Activated T-helper 2 cell treated with anti-CD3 and anti-CD28 coated beads, Interferon-gamma antibody, Interleukin-2, Interleukin-4, amounts not matched to agents 10 μg/mL and 5 μg/mL and 100 μg/mL, durations not matched to agents 14 hours and 24 hours and 36 hours (primary cell): ENCODE measurements at places on chromosomes 11 and 22. TPM values are rescaled to one million over a fixed set of nuclear protein-coding genes. Genes with fewer than 3 reads are reported as not detected.

Gene NCF4
- 15.7 and 18.8 TPM in 2 replicates for total RNA-seq

Gene OR4D5
- not detected in 2 replicates for total RNA-seq

Gene KRTAP5-2
- total RNA-seq, result not detected in 2 replicates

Gene PATE4
- total RNA-seq, result not detected in 2 replicates

Gene PHLDB1
- total RNA-seq, result 2.1 and 2.2 TPM in 2 replicates

Gene PRG2
- total RNA-seq, result 0.18 TPM in 1 of 2 replicates, not detected in the other

DNA sequence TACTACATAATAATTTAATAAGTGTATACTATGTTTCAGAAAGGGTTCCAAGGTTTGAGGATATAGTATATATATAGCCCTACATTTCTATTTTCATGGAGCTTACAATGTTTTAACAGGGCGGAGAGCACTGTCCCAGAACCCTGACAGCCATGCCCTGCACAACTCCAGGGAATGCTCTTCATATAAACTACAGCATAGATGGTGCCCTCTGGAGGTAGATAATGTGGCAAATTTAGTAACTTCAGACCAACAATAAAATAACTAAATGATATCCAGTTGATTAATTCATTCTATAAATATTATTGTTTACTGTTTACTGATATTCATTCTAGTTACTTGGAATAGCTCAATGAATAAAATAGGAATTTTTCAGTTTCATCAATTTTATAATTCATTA lies 693.7 kb upstream of the CCDC179 start:
- H3K4me1 ChIP-seq, result no peaks in the 10 kb centered on the region
- no peak overlapping the region for H3K27ac ChIP-seq
- H3K36me3 ChIP-seq, result no peaks in the 10 kb centered on the region

GRCh38 chr11:116773203-116774097 lies 663 bp upstream of the BUD13 start:
- H3K27me3 ChIP-seq, result no peaks in the 10 kb centered on the region
- no peak for DNase-seq
- peaks cover 42% of the 10 kb centered on the region for H3K36me3 ChIP-seq
- H3K27ac ChIP-seq, result peak overlapping the region; percentile 97
- peak overlapping the region; percentile 99 for H3K4me3 ChIP-seq

DNA sequence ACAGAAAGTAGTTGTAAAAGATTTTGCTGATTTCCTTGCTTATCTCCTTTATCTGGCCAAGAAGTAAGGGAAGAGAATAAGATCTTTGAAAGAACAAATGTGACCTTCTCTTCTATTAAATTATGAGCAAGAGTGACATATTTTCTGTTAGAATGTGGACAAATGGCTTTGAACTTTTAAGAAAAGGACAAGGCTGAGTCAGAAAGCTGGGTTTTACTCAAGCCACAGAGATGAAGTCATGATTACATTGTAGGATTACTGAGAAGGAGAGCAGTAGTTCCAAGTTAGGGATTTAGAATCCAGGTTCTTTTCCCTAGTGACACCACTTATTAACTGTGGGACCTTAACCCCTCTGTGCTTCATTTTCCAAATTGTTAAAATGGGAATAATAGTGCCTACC lies 13.5 kb downstream of the CCDC90B start:
- H3K27ac ChIP-seq, result no peak overlapping the region
- no peak for DNase-seq
- H3K36me3 ChIP-seq, result peaks cover 53% of the 10 kb centered on the region
